ENCODE measurements at places on chromosomes 2 and 18. TPM values are rescaled to one million over a fixed set of nuclear protein-coding genes. Genes with fewer than 3 reads are reported as not detected.

Gene REG1B
- total RNA-seq = not detected

Gene KCNF1
- total RNA-seq = 2.6 TPM

Gene FNDC4
- 18.3 TPM for total RNA-seq

Gene SCYGR4
- not detected for total RNA-seq

Gene CFAP65
- total RNA-seq = not detected

Gene CRYBA2
- not detected for total RNA-seq

Gene ZNF236
- total RNA-seq = 8.0 TPM

Gene POTEC
- total RNA-seq = not detected

Gene OTOS
- not detected for total RNA-seq

Gene ZDBF2
- 11.6 TPM for total RNA-seq

Gene PPP1R1C
- total RNA-seq = 0.50 TPM

Gene CD28
- not detected for total RNA-seq

Gene NPAS2
- 3.6 TPM for total RNA-seq

Gene ARHGAP15
- total RNA-seq = not detected

Gene LYG1
- total RNA-seq = 0.50 TPM

Gene SERPINB8
- 9.7 TPM for total RNA-seq

Gene FAM124B
- not detected for total RNA-seq

Gene CDH7
- not detected for total RNA-seq

Gene GPR35
- total RNA-seq = 1.2 TPM

Gene TLX2
- total RNA-seq = not detected

Gene SERPINB10
- total RNA-seq = not detected

Gene ASTL
- not detected for total RNA-seq

Gene GPR75
- total RNA-seq = 1.8 TPM

Gene IDH1
- total RNA-seq = 353 TPM

Gene CSRNP3
- 0.66 TPM for total RNA-seq

Gene AQP12B
- not detected for total RNA-seq

Gene KCTD1
- total RNA-seq = 7.4 TPM

Gene INPP5D
- 0.51 TPM for total RNA-seq
